ENCODE measurements at places on chromosomes 16 and 17.

DNA sequence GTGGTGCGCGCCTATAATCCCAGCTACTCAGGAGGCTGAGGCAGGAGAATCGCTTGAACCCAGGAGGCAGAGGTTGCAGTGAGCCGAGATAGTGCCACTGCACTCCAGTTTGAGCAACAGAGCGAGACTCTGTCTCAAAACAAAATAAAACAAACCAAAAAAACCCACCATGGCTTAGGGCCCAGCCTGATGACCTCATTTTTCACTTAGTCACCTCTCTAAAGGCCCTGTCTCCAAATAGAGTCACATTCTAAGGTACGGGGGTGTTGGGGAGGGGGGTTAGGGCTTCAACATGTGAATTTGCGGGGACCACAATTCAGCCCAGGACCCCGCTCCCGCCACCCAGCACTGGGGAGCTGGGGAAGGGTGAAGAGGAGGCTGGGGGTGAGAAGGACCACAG, 1.4 kb upstream of the STH start:
- no peak overlapping the region for H3K27ac ChIP-seq
- DNase-seq, result no peak
- no peaks in the 10 kb centered on the region for H3K36me3 ChIP-seq
- H3K4me3 ChIP-seq, result no peak overlapping the region
- no peaks in the 10 kb centered on the region for H3K27me3 ChIP-seq

DNA sequence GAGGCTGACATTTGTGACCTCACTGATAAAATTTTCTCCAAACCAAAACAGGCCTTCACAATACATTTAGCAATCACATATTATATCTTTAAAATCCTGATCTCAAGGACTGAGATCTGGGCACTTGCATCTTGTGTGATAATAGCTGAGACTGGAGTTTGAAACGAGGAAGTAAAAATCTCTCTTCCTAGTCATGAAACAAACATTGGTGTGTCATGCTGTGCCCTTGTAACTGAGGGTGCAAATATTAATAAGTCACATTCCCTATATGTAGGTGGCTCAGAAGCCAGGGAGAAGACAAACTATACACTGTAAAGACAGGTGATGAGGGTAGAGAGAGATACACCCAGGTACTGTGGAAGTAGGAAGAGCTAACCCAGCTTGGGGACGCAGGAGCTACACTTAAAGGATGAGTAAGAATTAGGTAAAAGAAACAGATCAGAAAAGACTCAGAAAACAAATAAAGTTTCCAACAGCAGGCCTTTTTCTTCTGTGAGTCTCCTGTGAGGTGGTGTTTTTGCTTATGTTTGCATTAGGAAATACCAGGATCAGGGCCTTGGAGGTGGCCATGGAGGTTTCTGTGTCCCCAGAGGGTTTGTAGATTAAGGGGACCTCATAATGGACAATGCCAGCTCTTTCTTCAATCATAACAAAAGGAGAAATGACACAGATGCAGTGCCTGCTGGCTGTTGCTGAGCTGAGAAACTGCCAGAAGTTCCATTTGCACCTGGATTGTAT, 335.7 kb downstream of the GRIN2A start:
- no peaks in the 10 kb centered on the region for H3K4me1 ChIP-seq
- no peak overlapping the region for H3K4me3 ChIP-seq

DNA sequence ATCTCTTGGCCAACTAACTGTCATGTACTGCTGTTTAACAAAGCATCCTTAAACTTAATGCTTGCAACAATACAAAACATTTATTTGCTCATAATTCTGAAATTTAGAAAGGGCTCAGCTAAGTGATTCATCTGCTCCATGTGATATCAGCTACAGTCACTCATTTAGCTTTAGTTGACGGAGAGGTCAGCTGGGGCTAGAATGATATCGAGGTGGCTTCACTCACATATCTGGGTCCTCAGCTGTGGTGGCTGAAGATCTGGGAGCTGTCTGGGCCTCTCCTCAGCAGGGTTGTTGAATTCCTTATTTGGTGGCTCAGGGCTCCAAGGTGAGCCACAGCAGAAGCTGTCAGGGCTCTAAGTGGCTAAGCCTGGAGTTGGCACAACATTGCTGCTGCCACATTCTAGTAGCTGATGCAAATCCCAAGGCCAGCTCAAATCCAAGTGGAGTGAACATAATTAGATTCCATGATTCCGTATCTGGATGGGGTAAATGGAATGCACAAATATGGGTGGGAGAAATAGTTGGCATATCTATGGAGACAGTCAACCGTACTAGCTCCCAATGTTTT, 62.8 kb downstream of the HS3ST3A1 start:
- H3K4me3 ChIP-seq, result no peak overlapping the region
- H3K36me3 ChIP-seq, result no peaks in the 10 kb centered on the region
- no peak for DNase-seq
- no peak overlapping the region for H3K27ac ChIP-seq

GRCh38 chr16:27792486-27793248, 242.7 kb downstream of the KATNIP start:
- H3K27ac ChIP-seq, result no peak overlapping the region
- no peaks in the 10 kb centered on the region for H3K4me1 ChIP-seq
- no peak overlapping the region for H3K4me3 ChIP-seq
- no peaks in the 10 kb centered on the region for H3K36me3 ChIP-seq
- no peaks in the 10 kb centered on the region for H3K27me3 ChIP-seq
- DNase-seq, result no peak

GRCh38 chr16:69563605-69564580, 1.9 kb upstream of the NFAT5 start:
- peaks cover 12% of the 10 kb centered on the region for H3K36me3 ChIP-seq
- DNase-seq, result peak; percentile 58
- no peaks in the 10 kb centered on the region for H3K27me3 ChIP-seq
- peak overlapping the region; percentile 91 for H3K4me3 ChIP-seq

- peaks cover 52% of the 10 kb centered on the region for H3K36me3 ChIP-seq
- H3K4me1 ChIP-seq, result peaks cover 69% of the 10 kb centered on the region
- peak; percentile 65 for DNase-seq
Observed at GRCh38 chr16:57999366-57999970, 1.0 kb downstream of the ZNF319 start.

Measured in activated CD8-positive, alpha-beta T cell treated with anti-CD3 and anti-CD28 coated beads, Interleukin-2, amount 10 ng/mL, durations not matched to agents 7 days and 5 days (primary cell).